ENCODE measurements at places on chromosomes 1 and 21.

DNA sequence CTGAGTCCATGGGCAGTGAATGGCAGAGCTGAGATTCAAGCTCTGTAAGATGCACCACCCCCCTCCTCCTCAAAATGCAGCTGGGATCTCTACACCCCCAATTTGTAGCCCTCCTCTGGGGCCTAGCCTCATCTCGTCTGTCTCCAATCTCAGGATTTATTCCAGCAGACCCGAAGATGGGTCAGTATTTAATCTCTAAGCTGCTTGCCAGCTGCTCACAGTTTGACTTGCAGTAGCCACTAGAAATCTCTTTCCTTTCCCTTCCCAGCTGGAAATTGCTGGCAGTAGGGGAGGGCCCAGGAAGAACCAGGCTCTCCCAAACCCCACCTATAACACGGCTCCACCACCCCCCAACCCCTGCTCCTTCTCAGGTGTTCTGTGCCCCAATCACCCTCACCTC is 1.5 kb downstream of the LACTBL1 start:
- no peak for DNase-seq

GRCh38 chr1:184215274-184215925 is 163.9 kb downstream of the TSEN15 start:
- DNase-seq, result no peak

GRCh38 chr1:209618291-209618690 is 33.9 kb downstream of the LAMB3 start:
- no peak for DNase-seq

- DNase-seq, result no peak
Measured at GRCh38 chr1:38094711-38095290, 48.2 kb upstream of the POU3F1 start.

- no peak for DNase-seq
Measured at GRCh38 chr1:40423264-40423642, 27.0 kb upstream of the ZFP69B start.

DNA sequence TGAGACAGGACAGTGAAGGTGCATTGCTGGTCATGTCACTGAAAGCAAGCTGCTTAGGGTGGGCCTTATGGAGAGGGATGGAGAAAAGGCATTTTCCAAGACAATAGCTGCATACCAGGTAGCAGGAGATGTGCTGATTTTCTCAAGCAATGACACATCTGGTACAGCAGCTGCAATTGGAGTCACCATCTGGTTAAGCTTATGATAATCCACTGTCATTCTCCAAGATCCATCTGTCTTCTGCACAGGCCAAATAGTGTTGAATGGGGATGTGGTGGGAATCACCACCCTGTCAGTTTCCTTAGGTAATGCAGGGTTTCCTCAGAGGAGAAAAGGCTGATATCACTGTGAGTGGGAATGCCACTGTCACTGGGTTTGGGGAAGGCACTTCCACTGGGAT is 54.6 kb downstream of the ADSS2 start:
- DNase-seq, result no peak

DNA sequence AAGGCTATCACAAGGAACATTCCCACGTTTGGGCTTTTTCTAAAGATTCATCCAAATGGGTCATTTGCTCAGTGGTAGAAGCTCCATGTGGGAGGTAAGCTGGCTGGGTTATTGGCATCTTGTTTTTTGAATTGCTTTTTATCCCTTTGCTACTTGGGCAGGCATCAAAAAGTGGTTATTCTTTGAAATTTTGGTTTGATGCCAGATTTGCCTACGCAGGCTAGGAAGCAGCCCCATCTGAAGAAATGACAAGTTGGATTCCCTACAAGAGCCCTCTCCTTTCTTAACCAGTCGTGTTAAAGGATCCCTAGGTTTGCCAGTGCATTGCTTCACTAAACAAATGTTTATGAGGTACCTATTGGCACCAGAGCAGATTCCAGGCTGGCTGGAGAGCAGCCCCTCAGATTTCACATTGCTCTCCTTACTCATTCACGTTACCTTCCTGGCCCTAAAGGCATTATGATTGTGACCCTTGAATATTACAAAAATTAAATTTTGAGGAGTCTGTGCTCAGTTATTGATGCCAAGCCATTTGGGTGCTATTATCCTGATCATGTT is 38.8 kb downstream of the ARID1A start:
- no peak for DNase-seq

GRCh38 chr1:168466092-168466713 is 77.6 kb downstream of the XCL2 start:
- no peak for DNase-seq

DNA sequence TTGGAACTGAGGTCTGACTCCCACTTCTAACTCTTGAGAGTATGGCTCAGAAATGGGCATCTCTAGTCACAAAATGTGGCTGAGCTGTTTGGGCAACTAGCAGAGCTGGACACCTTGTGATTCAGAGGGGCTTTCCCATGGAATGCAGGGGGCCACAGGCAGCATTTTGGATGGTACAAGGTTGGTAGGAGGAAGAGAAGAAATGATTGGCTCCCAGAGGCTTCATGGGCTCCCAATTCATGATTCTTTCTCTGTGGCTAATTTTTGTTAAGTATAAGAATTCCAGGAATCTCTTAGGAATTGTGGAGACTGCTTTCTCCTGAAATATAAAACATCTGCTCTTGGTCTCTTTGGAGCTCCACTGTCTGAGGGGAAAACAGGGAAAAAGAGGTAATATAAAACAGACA is 49.7 kb downstream of the PBX1 start:
- no peak for DNase-seq

- DNase-seq, result no peak
Measured at GRCh38 chr1:226064816-226065248, 2.3 kb downstream of the H3-3A start.

- DNase-seq, result no peak
Measured at GRCh38 chr21:39374046-39374445, 25.2 kb upstream of the HMGN1 start.

- DNase-seq, result no peak
Measured at GRCh38 chr1:6621429-6622391, 3.0 kb upstream of the THAP3 start.

DNA sequence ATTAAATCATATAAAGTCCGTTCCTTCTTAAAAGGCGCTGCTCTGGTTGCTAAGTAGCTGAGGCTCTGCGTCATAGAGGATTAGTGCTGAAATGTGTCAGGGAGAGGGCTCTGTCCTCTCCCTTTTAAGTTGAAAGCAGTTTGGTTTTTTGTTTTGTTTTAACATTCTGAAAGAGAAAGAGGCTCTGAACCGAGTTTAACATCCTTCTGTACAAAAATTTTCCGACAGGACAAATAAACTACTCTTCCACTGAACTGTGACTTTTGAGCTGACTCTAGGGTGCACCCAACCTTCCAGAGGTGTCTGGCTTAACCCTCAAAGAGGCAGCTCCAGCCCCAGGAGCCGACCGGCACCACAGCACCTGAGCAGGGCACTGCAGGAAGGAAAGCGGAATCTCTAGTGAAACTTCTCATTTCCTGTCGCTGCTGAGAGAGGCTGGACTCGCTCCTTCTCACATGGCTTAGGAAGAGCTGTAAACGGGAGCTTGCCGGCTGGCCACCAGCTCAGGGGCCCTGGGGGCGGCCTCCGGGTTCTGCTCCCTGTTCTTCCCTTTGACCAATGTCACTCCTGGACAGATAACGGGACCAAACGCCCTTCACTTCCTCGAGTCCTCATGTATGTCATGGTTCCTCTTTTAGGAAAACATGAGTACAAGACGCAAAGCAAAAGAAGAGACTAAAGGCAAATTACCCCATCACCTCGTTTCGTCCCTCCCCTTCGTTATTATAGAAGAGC is 1.2 kb downstream of the VAV3 start:
- DNase-seq, result no peak

GRCh38 chr1:77888781-77889642 is 588 bp downstream of the NEXN start:
- peak; percentile 19 for DNase-seq

GRCh38 chr21:38359090-38359489 is 102.3 kb downstream of the KCNJ15 start:
- no peak for DNase-seq

- no peak for DNase-seq
Measured at GRCh38 chr1:197486946-197487345, 218.9 kb downstream of the CRB1 start.

- no peak for DNase-seq
Measured at GRCh38 chr1:214420341-214420740, 131.1 kb downstream of the PTPN14 start.

GRCh38 chr21:17526776-17527175 is 13.9 kb downstream of the CXADR start:
- no peak for DNase-seq

GRCh38 chr1:246971090-246971721 is 36.7 kb downstream of the ZNF695 start:
- no peak for DNase-seq

DNA sequence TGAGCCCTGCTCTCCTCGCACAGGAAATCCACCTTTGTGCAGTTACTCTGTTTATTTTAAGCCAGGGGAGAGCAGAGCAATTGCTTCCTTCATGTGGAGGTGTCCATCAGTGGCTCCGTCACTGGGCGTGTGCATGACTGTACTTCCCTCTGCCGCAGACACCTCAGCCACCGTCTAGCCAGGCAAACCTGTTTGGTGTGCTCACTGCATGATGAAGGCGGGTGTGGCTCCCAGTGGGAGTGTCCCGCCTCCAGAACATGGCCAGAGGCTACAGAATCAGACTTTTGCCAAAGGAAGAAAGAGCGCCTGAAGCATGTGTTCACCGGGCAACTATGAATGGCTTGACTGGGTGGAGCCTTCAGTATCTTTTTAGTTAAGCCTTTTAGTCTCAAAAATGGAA is 26.1 kb upstream of the LAMC2 start:
- no peak for DNase-seq

DNA sequence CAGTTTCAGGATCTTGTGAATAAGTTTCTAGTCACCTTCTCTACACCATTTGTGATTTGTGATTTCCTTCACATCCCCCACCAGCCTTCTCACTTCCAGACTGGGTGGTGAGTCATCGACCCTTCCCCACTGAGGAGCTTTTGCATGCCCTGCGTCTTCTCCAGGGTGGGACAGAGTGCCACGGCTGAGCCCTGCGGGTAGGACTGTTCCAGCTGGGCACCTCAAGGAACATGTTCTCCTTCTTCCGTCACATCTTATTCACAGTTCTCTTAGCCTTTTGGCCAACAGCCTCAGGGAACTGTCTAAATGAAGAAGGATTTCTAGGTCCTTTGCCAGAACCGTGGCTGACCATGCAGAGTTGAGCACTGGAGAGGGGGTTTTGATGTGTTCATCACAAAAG is 116.5 kb downstream of the TMEM53 start:
- DNase-seq, result no peak

DNA sequence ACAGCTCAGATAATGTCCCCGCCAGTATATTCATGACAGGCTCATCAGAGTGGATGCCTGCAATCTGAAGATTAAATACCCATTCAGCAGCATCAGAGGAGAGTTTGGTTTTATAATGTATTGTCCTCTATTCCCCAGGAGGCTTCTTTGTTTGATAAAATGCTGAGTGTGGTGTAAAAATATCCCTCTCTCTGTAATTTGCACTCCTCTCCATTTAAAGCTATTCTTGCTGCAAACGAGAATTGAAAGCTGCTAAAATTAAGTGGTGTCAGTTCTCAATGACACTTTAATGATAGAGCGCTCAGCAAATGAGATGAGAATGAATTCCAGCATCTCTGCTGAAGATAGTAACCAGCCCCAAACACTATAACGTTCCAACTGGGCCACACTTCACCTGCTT is 205.7 kb upstream of the RRP15 start:
- DNase-seq, result no peak

- no peak for DNase-seq
Measured at GRCh38 chr1:23114424-23115079, 54.1 kb downstream of the LUZP1 start.
